Type B pancreatic cell (in vitro differentiated cells): ENCODE measurements at places on chromosomes 2 and 18. TPM values are rescaled to one million over a fixed set of nuclear protein-coding genes. Genes with fewer than 3 reads are reported as not detected.

- no peak for DNase-seq
Measured at GRCh38 chr2:236754271-236754944, 184.8 kb downstream of the ACKR3 start.

- no peak for DNase-seq
Measured at GRCh38 chr2:127472268-127472667, 54.0 kb downstream of the IWS1 start.

DNA sequence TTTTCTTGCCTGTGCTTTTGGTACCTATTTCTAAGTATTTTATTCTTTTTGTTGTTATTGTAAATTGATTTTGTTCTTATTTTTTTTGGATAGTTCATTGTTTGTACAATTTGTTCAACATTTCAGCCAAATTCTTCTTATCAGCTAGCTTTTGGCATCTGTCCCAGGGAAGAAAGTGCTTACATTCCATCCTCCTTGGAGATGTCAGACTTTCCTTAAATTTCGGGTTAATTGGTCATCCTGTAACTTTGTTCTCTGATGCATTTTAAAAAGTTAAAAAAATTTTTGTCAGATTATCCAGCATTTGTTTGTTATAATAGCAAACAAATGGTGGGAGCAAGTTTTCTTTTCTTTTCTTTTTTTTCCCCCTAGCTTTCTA, 60.3 kb downstream of the PTH2R start:
- DNase-seq, result no peak

GRCh38 chr2:21043744-21044532, at the start of gene APOB:
Gene APOB (minus strand): TSS chr2:21044073. CDS start chr2:21043945, 128 bp downstream.
- no peak for DNase-seq

- no peak for DNase-seq
Measured at GRCh38 chr2:72843301-72843700, 17.5 kb upstream of the EXOC6B start.

DNA sequence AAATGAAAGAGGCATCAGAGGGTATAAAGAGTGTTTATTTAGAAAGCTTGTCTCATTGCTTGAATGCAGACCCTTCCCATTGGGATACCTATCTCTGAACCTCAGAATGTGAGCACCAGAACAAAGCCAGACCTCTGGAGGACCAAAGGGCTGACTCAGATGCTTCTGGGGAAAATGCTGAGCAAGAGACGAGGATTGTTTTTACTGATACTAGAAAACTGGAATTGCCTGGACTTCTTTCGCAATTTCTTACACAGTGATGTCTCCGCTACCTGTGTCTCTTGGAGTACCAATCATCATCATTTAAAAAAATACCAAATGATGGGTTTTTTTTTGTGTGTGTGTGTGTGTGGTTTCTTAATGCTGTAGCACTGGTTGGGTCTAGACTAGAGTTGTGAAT, 55.6 kb upstream of the CCDC85A start:
- no peak for DNase-seq

The KIF1A gene
- total RNA-seq, result 78.4 and 112 TPM in 2 replicates

The TAF4B gene
- 4.6 and 5.1 TPM in 2 replicates for total RNA-seq

The IL36RN gene
- 12.0 and 17.7 TPM in 2 replicates for total RNA-seq

The HYCC2 gene
- total RNA-seq, result 17.9 and 19.6 TPM in 2 replicates

The RAD51AP2 gene
- total RNA-seq, result 0.12 TPM in 2 replicates

The SLC11A1 gene
- total RNA-seq, result 0.39 and 0.64 TPM in 2 replicates

The CYP27A1 gene
- 6.5 and 6.9 TPM in 2 replicates for total RNA-seq

The SUCLG1 gene
- 81.2 and 92.9 TPM in 2 replicates for total RNA-seq

The UGT1A1 gene
- 0.21 and 0.77 TPM in 2 replicates for total RNA-seq
